ENCODE measurements at places on chromosomes 4 and X. TPM values are rescaled to one million over a fixed set of nuclear protein-coding genes. Genes with fewer than 3 reads are reported as not detected.

GRCh38 chrX:135931644-135932487 is 38.4 kb downstream of the SAGE1 start:
- H3K27me3 ChIP-seq, result no peaks in the 10 kb centered on the region
- H3K4me3 ChIP-seq, result no peak overlapping the region
- H3K4me1 ChIP-seq, result no peaks in the 10 kb centered on the region
- DNase-seq, result peak; percentile 64
- H3K27ac ChIP-seq, result no peak overlapping the region
- H3K36me3 ChIP-seq, result no peaks in the 10 kb centered on the region

- no peak overlapping the region for H3K4me3 ChIP-seq
- H3K4me1 ChIP-seq, result no peaks in the 10 kb centered on the region
- H3K27ac ChIP-seq, result no peak overlapping the region
- DNase-seq, result no peak
- no peaks in the 10 kb centered on the region for H3K27me3 ChIP-seq
Measured at GRCh38 chrX:19094654-19095053, 27.6 kb downstream of the ADGRG2 start.

GRCh38 chr4:24475756-24476155 is 108.6 kb downstream of the DHX15 start:
- no peaks in the 10 kb centered on the region for H3K36me3 ChIP-seq
- H3K27me3 ChIP-seq, result peaks cover 42% of the 10 kb centered on the region
- no peak overlapping the region for H3K4me3 ChIP-seq
- DNase-seq, result no peak
- peaks cover 16% of the 10 kb centered on the region for H3K4me1 ChIP-seq

- H3K4me1 ChIP-seq, result no peaks in the 10 kb centered on the region
- H3K36me3 ChIP-seq, result no peaks in the 10 kb centered on the region
- H3K4me3 ChIP-seq, result no peak overlapping the region
- no peak overlapping the region for H3K27ac ChIP-seq
- DNase-seq, result no peak
Measured at GRCh38 chr4:83151651-83152050, 37.1 kb upstream of the PLAC8 start.

GRCh38 chrX:139382529-139382928 is 148.0 kb upstream of the F9 start:
- H3K4me1 ChIP-seq, result no peaks in the 10 kb centered on the region
- no peak overlapping the region for H3K27ac ChIP-seq
- H3K4me3 ChIP-seq, result no peak overlapping the region
- no peaks in the 10 kb centered on the region for H3K27me3 ChIP-seq
- H3K36me3 ChIP-seq, result no peaks in the 10 kb centered on the region

GRCh38 chr4:110640576-110640975 is 17.7 kb upstream of the PITX2 start:
- no peaks in the 10 kb centered on the region for H3K36me3 ChIP-seq
- peaks cover 73% of the 10 kb centered on the region for H3K27me3 ChIP-seq
- no peaks in the 10 kb centered on the region for H3K4me1 ChIP-seq
- H3K4me3 ChIP-seq, result no peak overlapping the region
- DNase-seq, result no peak
- H3K27ac ChIP-seq, result no peak overlapping the region

DNA sequence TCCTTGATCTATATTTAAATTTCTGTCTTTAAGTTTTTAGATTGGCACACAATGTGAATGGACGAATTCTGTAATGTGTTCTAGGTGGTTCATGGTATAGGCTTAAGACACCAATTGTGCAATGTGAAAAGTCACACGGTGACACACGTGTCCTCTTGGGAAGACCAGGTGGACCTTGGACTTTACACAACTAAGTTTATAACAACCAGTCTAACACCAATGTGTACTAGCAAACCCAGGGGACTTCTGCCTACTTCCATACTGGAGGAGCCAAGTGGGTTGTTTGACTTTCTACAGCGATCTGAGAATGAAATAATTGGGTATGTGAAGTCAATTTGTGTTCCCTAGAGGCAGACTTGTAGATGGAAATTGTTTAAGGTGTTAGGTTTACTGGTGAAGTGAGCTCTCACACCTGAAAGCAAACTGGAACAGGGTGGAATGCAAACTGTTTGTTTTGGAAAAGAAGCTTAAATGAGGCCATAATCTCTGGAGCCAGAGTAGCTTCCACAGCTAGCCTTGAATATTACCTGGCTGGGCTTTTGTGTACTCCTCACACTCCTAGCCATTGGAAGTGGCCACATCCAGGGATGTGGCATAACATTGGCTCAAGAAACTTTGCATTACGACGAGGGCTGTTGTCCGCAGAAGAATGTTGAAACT is 45.9 kb upstream of the WDR1 start:
- no peaks in the 10 kb centered on the region for H3K27me3 ChIP-seq
- H3K4me3 ChIP-seq, result no peak overlapping the region
- peaks cover 6% of the 10 kb centered on the region for H3K4me1 ChIP-seq

DNA sequence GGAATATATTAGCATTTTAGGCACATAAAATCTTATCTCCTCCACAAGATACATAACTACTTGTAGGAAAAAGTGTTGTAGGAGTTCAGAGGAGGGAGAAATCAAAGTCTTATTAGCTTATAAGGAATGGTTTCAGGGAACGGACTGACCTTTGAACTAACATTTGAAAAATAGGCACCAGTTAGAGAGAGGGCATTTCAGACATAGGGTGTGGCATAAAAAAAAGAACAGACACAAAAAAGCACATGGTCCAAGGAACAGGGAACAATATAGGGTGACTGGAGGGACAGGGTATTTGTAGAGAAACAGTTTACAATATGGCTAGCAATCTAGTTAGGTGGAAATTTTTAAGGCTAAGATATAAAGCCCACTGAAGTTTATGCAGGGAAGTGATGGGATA is 6.4 kb downstream of the ABCB7 start:
- H3K27me3 ChIP-seq, result no peaks in the 10 kb centered on the region
- H3K36me3 ChIP-seq, result no peaks in the 10 kb centered on the region
- DNase-seq, result no peak
- no peaks in the 10 kb centered on the region for H3K4me1 ChIP-seq
- H3K4me3 ChIP-seq, result no peak overlapping the region
- H3K27ac ChIP-seq, result no peak overlapping the region

DNA sequence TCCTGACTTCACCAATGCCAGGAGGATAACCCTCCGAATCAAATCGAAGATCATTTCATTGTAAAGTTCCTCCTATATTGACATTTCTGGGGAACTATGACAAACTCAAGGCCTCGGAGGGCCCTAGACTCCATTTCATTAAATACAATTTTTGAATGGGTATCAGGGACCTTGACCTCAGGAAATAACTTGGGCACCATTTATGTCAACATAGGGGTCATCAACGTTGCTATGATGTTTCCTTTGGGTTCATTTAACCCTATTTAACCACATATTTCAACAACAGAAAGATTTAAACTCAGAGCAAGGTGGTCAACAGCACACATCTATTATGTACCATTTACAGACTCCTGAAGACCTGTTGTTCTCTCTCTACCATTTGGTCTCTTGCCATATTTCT is 395.1 kb downstream of the TRIML1 start:
- H3K4me3 ChIP-seq, result no peak overlapping the region
- no peaks in the 10 kb centered on the region for H3K27me3 ChIP-seq
- no peak for DNase-seq
- H3K4me1 ChIP-seq, result no peaks in the 10 kb centered on the region
- no peaks in the 10 kb centered on the region for H3K36me3 ChIP-seq

DNA sequence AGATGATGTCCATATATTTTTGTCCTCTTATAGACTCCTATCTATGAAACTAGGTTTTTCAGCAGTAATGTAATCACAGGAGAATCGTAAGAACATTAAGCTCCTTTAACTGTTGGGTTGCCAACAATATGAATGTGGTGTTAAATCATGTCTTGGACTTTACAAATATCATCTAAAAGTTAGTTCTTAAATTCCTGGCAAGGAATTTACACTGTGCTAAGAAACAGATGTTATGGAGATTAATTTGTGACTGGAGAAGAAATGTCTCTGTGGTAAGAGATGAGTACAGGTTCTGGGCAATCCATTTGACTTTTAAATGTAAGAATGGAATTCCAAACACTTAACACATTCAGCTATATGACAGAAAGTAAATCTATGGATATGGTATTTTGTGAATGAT is 34.6 kb downstream of the CNKSR2 start:
- H3K36me3 ChIP-seq, result no peaks in the 10 kb centered on the region
- no peak overlapping the region for H3K4me3 ChIP-seq
- H3K4me1 ChIP-seq, result no peaks in the 10 kb centered on the region
- H3K27ac ChIP-seq, result no peak overlapping the region
- no peak for DNase-seq

DNA sequence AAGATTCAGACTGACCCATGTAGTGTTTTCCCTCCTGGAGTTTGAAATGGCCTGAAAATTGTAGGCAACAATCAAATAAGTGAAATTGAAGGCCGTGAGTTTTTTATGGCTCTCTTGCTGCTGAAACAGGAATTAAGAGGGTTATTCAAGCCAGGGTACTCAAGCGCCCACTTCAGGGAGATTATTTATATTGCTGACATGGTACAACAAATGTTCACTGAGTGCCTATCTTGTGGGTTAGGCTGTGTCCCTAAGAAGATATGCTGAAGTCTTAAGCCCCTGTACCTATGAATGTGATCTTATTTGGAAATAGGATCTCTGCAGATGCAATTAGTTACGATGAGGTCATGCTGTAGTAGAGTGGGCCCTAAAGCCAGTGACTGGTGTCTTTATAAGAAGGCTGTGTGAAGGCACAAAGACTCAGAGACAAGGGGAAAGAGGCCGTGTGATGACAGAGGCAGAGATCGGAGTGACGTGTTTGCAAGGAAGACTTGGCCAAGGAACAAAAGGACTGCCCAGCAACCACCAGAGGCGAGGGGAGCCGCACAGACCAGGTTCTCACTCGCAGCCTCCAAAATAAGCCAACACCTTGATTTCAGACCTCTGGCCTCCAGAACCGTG is 72.9 kb downstream of the MED28 start:
- H3K4me1 ChIP-seq, result no peaks in the 10 kb centered on the region
- no peak overlapping the region for H3K27ac ChIP-seq
- no peak for DNase-seq
- no peak overlapping the region for H3K4me3 ChIP-seq

GRCh38 chr4:168748807-168749206 is 252.0 kb downstream of the PALLD start:
- no peak overlapping the region for H3K27ac ChIP-seq
- H3K4me1 ChIP-seq, result no peaks in the 10 kb centered on the region

DNA sequence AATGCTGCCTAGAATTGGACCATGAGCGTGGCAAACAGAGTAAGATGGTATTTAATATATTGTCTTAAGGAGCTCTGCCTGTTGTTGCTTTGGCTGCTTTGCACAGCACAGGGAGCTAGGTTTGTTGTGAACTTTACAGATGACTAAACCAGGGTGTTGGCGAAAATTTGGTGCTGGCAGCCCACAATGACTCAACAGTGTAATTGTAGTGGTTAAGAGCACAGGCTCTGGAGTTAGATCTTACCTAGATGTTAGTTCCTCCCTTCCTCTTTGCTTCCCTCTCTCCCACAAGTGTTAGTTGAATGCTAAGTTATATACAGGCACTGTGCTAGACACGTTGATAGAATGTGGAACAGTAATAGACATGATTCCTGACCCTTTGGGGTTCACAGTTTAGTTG is 128.9 kb upstream of the TRPC5 start:
- no peaks in the 10 kb centered on the region for H3K4me1 ChIP-seq
- no peak overlapping the region for H3K27ac ChIP-seq
- H3K36me3 ChIP-seq, result no peaks in the 10 kb centered on the region
- no peaks in the 10 kb centered on the region for H3K27me3 ChIP-seq
- no peak for DNase-seq

DNA sequence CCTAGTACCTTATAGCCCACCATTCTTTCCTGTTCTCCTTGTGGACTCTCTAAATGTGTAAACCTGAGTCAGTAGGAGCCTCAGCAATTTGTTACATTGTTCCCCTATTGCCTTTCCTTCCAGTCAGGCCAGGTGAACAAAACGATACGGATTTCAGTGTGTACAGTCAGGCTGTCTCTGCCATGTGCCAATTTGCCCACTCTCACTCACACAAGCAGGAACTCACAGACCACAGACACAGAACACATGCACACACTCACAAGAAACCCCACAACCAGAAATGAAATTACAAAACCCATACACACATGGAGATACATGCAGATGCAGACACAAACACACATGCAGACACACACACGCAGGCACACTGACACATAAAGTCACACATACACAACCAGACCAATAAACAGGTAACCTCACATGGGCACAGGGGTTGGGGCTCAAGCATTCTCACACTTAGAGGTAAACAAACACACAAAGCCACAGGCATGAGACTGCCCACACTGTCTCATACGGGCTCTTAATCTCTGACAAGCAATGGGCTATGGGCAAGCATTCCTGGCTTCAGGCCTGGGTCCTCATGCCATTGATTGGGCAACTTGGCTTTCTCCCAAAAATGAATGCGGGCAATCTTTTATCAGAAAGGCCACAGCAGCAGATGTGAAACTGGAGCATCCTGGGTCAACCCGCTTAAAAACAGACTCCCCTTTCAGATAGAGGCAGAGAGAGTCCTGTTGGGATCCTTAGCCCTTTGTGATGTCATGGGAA is 68.7 kb downstream of the NBDY start:
- H3K27me3 ChIP-seq, result no peaks in the 10 kb centered on the region
- peaks cover 7% of the 10 kb centered on the region for H3K36me3 ChIP-seq
- peak; percentile 11 for DNase-seq
- H3K4me1 ChIP-seq, result no peaks in the 10 kb centered on the region

- no peak for DNase-seq
- no peak overlapping the region for H3K27ac ChIP-seq
- H3K27me3 ChIP-seq, result peaks cover 37% of the 10 kb centered on the region
Measured at GRCh38 chrX:11666164-11666563, 444 bp upstream of the ARHGAP6 start.

GRCh38 chr4:8280158-8280875 is 10.8 kb downstream of the HTRA3 start:
- H3K4me3 ChIP-seq, result no peak overlapping the region
- peaks cover 47% of the 10 kb centered on the region for H3K4me1 ChIP-seq
- H3K27me3 ChIP-seq, result no peaks in the 10 kb centered on the region
- no peaks in the 10 kb centered on the region for H3K36me3 ChIP-seq
- DNase-seq, result no peak
- no peak overlapping the region for H3K27ac ChIP-seq

DNA sequence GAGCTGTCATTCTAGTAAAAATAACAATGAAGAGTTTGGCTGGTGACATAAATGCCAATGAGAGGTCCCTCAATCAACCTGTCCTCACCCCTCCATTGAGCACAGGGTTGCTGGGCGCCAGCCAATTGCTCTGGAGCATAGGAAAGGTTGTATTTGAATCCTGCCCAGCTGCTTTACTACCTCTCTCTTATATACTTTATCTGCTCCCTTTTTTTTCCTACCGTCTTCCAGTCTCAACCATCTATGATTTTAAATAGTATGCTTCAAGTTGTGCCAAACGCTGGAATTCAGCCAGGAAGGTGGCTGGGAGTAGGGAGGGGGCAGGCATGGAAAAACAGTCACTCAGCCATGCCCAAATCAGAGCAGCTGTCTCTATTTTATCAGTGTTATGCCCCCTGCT is 153.8 kb downstream of the NR3C2 start:
- H3K27ac ChIP-seq, result no peak overlapping the region
- H3K27me3 ChIP-seq, result no peaks in the 10 kb centered on the region
- H3K4me3 ChIP-seq, result no peak overlapping the region
- H3K4me1 ChIP-seq, result peaks cover 5% of the 10 kb centered on the region
- DNase-seq, result peak; percentile 55

GRCh38 chrX:110321081-110321480 is 3.2 kb upstream of the AMMECR1 start:
- H3K4me3 ChIP-seq, result no peak overlapping the region
- H3K27ac ChIP-seq, result no peak overlapping the region
- H3K4me1 ChIP-seq, result no peaks in the 10 kb centered on the region
- DNase-seq, result no peak
- H3K36me3 ChIP-seq, result no peaks in the 10 kb centered on the region

Gene FGF5
- polyA plus RNA-seq, result not detected

Gene PPP1R3F
- 6.4 TPM for polyA plus RNA-seq

Gene SMPX
- polyA plus RNA-seq, result 2.2 TPM

Gene TMEM31
- polyA plus RNA-seq, result not detected

Gene SAGE1
- not detected for polyA plus RNA-seq

Gene ADH1B
- 69.3 TPM for polyA plus RNA-seq

Gene DGKK
- not detected for polyA plus RNA-seq

Measured in stomach (tissue), 19 donors.